Muscle of back (tissue), 13 donors: ENCODE measurements at places on chromosomes 1 and 21. TPM values are rescaled to one million over a fixed set of nuclear protein-coding genes. Genes with fewer than 3 reads are reported as not detected.

DNA sequence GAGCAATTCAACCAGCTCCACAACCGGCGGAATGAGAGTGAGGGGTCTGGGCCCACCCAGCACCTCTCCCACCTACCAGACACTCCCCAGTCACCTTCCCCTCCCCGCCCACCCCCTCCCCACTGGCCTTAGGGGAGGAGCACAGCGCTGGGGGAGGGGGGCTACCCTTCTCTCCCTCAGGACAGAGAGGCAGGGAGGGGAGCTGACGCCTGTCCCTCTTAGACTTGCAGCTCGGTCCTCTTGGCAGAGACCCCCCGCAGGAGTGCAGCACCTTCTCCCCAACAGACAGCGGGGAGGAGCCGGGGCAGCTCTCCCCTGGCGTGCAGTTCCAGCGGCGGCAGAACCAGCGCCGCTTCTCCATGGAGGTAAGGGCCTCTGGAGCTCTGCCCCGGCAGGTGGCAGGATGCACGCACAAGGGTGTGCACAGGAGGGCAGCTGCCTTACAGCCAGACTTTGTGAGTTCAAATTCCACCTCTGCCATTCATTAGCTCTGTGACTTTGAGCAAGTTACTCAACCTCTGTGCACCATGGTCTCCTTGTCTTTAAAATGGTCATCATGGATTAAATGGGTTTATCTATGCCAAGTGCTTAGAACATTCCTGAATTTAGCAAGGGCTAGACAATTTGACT lies 18.9 kb downstream of the CDK18 start:
- no peak for DNase-seq

DNA sequence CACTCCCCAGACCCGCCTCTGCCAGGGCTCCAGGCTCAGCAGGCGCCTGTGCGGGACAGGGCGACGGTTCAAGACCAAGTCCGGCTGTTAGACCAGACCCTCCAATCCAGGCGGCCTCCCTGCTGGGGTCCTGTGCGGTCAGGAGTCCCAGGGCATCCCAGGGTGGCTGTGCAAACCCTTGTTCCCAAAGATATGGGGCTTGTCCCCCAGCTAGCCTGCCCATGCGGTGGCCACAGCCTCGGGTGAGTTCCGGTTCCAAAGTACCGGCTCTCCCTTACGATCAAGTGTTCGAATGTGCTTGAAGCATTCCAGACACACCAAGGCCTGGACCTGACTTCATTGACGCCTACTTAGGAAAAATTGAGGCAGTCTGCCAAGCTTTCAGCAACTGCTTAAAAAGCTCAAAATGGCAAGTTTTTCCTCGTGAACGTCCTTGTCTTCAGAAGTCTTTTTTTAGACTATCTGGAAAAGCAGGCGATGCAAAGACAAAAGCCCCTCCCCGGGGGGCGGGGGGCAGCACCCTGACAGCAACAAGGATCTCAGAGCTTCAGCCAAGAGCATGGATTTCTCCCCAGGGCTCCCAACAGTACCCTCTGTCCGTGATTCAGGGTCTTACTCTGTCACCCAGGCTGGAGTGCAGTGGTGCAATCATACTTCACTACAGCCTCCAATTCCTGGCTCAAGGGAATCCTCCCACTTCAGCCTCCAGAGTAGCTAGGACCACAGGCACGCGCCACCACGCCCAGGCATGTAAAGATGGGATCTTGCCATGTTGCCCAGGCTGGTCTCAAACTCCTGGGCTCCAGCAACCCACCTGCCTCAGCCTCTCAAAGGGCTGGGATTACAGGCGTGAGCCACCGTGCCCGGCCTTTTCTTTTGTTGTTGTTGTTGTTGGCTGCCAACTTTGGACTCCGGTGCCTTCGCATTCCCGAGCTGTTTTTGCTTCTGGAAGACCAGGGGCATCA lies 2.3 kb downstream of the FAAP20 start:
- peak; percentile 75 for DNase-seq

GRCh38 chr1:93848350-93848883 lies 30.6 kb downstream of the DNTTIP2 start:
- DNase-seq = no peak

DNA sequence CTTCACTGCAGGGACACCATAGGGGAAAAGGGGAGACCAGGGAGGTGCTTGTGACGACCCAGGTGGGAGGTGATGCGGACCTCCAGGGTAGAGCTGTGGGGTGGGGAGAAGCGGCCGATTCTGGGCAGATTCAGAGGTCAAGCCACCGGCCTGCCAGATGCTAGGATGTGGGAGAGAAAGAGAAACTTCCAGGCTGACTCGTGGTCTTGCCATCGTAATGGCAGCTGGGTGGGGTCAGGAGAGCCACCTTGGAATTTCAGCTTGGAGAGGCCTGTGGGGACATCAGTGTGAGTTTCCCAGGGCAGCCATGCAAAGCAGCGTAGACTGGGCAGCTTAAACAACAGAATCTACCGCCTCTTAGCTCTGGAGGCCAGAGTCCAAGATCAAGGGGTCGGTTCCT lies 258.0 kb upstream of the VAMP3 start:
- DNase-seq = no peak

- DNase-seq = no peak
These were observed 57.5 kb upstream of the PRDM2 start for GRCh38 chr1:13642306-13643004.

GRCh38 chr1:92820551-92820950 lies 11.3 kb upstream of the RPL5 start:
- DNase-seq = no peak

The FNDC5 gene
- polyA plus RNA-seq = 186 TPM
